Muscle of arm (tissue), 14 donors: ENCODE measurements at places on chromosomes 5 and 9. TPM values are rescaled to one million over a fixed set of nuclear protein-coding genes. Genes with fewer than 3 reads are reported as not detected.

DNA sequence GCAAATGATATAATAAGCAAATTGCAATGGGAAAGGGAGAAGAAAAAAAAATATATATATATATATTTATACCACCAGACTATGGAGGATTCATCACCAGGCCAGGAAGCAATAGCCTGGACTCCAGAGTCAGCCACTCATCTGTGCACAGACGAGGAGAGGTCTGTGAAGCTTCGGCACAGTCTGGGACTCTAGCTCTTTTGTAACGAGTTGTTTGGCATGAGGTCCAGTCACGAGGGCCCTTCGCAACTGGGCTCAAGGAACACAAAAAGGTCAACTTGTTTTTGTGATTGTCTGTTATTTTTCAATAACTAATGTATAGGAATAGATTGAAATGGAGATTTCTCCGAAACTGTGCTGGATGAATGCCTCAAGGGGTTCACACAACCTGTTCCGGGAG lies 14.7 kb upstream of the FGF1 start:
- no peak for DNase-seq

Gene PCDHGA11
- 2.8 TPM for polyA plus RNA-seq

DNA sequence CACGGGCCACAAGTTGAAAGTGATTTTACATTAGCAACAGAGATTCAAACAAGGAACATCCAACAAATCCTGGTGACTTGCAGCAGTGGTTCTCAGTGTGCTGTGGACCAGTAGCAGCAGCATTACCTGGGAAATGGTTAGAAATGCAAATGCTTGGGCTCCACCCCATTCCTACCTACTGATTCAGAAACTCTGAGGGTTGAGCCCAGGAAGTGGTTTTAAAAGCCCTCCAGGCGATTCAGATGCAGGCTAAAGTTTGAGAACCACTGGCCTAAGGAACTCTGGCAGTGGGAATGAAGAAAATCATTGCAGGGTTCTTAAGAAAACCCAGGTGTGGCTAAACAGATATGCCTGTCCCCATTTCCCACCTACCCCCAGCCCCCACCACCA lies 398.8 kb downstream of the ENC1 start:
- DNase-seq = no peak

GRCh38 chr9:72294936-72295335 lies 70.1 kb downstream of the ZFAND5 start:
- DNase-seq = no peak

- DNase-seq = no peak
Observed at GRCh38 chr5:113056988-113057387, 80.4 kb downstream of the DCP2 start.

Gene HMCN2
- 9.0 TPM for polyA plus RNA-seq

- DNase-seq = no peak
Observed at GRCh38 chr5:71699233-71699632, 19.8 kb upstream of the CARTPT start.

DNA sequence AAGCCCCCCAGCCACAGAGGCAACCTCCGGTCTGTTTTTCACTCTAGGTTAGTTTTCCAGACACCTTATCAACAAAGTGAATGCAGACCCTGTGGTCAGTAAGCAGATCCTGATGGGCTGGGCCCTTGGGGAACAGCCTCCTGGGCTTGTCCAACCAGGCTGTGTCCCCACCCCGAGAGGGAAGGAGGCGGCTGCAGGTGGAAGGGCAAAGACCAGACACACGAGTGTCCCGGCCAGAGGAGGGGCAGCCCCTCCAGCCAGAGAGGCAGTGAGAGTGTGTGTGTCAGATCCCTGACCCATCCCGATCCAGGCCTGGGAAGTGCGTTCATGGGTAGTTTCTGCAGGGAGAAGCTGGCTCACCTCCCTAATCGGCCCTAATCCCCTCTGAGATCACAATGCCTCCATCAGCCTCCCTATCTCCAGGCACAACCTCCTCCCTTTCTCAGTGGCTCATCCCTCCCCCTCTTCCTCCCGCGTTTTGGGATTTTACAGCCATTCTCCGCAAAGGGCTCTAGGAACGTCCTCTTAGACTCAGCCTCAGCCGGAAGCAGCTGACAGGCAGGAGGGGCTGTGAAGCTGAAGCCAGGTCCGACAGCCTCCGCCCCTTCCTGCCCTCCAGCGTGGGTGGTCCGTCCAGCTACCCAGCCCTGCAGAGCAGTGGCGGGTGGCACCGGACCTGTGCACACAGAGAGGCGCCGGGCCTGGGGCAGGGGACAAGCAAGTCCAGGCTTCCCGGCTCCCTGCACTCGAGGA lies 9.7 kb downstream of the SLC12A7 start:
- no peak for DNase-seq

GRCh38 chr9:5361326-5362010 lies 21.8 kb upstream of the RLN1 start:
- peak; percentile 15 for DNase-seq

DNA sequence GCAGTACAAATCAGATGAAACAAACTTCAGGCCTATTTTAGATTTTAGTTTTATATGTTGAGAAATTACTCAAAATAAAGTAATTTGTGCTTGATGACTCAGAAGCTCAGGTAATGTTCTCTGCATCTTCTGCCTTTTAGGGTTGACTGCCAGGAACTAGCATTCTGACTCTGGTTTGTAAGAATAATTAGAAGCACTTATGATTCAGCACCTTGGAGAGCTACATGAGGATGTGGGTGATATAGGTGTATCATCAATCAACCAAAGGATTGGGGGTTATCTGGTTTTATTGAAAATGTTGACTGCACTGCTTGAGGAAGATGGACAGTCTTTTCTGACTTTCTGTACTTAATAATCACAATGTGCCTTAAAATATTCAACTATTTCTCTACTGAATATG lies 118.7 kb upstream of the SGCD start:
- peak; percentile 12 for DNase-seq

DNA sequence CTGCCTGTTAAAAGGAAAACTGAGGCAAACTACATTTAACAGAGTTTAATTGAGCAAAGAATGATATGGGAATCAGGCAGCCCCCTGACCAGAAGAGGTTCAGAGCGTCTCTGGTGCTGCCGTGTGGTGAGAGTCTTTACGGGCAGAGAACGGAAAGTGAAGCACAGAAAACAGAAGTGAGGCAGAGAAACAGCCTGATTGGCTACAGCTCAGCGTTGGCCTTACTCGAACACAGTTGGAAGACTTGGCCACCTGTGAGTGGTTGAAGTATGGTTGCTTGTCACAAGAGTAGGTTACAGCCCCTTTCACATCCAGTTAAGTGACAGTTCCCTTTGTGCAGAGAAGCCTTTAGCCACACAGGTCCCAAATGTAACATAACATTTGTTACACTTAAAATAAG lies 16.9 kb upstream of the FBP1 start:
- peak; percentile 66 for DNase-seq

DNA sequence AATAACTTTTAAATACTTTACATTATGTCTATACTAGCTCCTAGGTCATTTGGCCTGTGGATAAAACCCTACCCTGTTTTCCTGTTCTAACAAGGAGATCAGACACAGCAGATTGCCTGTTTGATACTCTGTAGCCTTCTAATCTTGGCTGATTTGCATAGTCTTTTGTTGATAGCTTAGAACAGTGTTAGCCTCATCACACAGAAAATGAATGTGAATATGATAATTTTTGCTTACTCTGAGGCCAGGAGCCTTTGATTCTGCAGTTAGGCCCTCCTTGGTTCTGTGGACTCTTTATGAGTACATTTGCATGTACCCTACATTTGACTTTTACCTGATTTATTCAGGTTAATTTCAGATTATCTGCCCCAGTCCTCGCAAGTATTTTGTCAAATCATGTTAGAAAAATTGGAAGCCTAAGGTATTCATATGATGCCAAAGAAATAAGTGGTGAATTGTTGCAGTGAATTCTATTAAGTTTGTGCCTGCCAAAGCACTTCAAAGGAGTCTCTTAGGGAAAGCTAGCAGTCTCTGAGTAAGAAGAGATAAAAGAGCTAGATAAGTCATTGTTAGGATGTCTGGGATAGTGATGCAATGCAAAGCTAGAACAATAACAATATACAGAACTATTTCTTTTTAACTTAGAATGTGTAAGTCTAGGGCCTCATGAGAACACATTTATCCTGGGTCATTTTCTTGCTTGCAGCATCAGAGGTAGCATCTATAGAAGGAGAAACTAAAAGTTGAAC lies 56.4 kb downstream of the SCAMP1 start:
- no peak for DNase-seq

GRCh38 chr5:137291436-137291835 lies 207.7 kb downstream of the SPOCK1 start:
- DNase-seq = no peak

DNA sequence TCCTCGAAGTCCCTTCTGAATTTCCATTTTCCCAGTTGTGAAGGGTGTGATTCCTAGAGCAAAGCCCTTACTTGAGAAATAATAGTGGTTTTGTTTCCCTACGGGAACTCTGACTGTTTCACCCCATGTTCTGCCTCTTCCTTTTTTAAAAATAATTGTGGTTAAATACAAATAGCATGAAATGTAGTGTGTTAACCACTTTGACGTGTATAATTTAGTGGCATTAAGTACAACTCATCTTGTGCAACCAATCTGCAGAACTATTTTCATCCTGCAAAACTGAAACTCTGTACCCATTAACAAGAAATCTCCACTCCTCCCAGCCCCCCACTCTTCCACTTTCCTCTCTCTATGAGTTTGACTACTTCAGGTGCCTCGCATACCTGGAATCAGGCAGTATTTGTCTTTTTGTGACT lies 35.6 kb upstream of the HAND1 start:
- DNase-seq = no peak

DNA sequence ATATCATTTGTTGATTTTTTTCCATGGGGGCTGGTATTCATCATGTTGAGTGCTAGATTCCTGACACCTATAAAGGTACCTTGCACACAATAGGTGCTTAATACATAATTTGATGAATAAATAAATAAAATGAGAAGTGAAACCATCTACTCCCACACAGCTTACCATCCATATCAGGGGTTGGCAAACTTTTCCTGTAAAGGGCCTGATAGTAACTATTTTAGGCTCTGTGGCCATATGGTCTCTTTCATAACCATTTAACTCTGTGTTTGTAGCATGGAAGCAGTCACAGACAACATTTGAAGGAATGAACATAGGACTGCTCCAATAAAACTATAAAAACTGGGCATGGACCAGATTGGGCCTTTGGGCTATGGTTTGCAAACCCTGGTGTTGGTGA lies 100.3 kb downstream of the GCNT1 start:
- DNase-seq = no peak

Gene LCN15
- polyA plus RNA-seq = 1.1 TPM

Gene BNC2
- 5.7 TPM for polyA plus RNA-seq

- no peak for DNase-seq
Observed at GRCh38 chr9:99211746-99212145, 10.0 kb downstream of the ALG2 start.

GRCh38 chr5:155947394-155948062 lies 379.4 kb upstream of the SGCD start:
- no peak for DNase-seq

DNA sequence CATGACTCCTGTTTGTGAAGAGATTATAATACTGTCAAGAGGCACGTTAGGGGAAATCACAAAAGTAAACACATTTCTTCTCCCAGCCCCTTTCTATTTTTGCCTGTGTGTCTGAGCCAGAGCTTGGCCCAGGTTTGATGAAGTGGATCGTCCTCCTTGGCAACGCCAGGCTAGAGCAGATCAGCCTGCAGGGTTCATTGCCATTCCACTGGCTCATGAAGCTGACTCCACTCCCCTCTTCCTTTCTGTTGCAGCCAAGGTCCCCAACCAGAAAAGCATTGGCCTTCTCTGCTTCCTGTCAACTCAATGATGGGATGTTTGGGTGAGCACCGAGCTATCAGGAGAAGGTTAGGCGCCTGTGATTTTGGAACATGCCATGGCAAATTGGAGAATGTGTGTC lies 3.3 kb downstream of the ADRB2 start:
- DNase-seq = no peak

GRCh38 chr9:137000177-137000930 lies 4.0 kb upstream of the CLIC3 start:
- no peak for DNase-seq

- no peak for DNase-seq
Observed at GRCh38 chr5:66969484-66969883, 227.1 kb downstream of the CD180 start.

Gene SPATA31D4
- polyA plus RNA-seq = not detected

GRCh38 chr5:129107637-129108036 lies 13.1 kb downstream of the ISOC1 start:
- DNase-seq = no peak

GRCh38 chr5:137399911-137400310 lies 99.2 kb downstream of the SPOCK1 start:
- no peak for DNase-seq

DNA sequence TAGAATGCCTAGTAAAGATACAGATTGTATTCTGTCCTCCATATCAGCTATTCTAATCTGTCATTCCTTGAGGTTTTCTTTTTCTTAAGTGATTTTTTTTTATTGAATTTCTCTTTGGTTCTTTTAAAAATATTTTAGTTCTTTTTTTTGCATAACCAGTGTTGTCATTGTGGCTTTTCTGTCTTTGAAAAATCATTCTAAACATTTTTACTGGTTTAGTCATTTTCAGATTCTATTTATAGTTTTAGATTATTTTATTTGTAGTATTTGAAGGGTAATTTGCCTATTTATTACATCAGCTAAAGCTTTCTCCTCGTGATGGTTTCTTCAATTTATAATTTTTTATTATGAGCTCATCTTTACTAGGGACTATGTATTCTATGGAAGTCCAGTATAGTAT lies 78.1 kb downstream of the NDUFAF2 start:
- DNase-seq = no peak

GRCh38 chr9:93345643-93346230 lies 105.7 kb upstream of the FAM120A start:
- DNase-seq = no peak

GRCh38 chr5:52007230-52007858 lies 624.1 kb downstream of the ISL1 start:
- peak; percentile 24 for DNase-seq

Gene PIP5KL1
- 3.1 TPM for polyA plus RNA-seq

- DNase-seq = no peak
Observed at GRCh38 chr9:31103836-31104235, 1280.6 kb upstream of the ACO1 start.

Gene FOXD4L3
- polyA plus RNA-seq = not detected

GRCh38 chr5:6291961-6292360 lies 86.4 kb downstream of the MED10 start:
- DNase-seq = no peak

DNA sequence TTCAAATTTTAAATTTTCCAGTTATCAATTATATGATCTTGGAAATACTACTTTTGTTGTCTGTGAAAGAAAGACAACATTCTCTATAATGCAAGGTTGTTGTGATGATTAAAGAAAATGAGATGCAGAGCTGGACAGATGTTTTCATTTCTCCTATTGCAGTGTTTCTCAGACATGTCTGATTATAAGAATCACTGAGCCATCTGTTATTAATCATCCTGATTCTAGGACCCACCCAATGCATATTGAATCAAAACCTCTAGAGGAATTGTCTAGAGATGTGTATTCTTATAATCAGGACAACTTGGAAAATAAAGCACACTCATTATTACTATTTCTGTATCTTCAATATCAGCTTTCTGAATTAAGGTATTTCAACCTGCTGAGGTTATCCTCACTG lies 121.1 kb upstream of the ASTN2 start:
- no peak for DNase-seq
